ENCODE measurements at places on chromosomes 3 and 15.

DNA sequence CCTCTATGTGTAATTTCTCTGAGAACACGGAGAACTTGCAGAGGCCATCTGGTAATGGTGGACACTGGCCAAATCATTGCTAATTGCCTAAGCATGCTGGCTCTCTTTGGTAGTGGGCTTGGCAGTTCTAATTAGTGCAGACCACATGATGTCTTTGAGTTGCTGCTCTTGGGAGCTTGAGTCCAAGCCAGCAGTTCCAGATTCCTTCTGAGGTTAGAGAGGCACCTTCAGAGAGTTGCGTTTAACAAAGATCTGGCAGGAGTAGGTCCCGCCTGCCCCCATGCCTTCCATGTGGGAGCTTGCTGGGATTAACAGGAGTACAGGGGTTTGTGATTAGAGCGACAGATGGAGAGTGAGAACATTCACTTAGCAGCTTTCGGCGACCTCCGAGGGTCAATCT, 449.0 kb upstream of the LMCD1 start:
- peak; percentile 22 for DNase-seq

DNA sequence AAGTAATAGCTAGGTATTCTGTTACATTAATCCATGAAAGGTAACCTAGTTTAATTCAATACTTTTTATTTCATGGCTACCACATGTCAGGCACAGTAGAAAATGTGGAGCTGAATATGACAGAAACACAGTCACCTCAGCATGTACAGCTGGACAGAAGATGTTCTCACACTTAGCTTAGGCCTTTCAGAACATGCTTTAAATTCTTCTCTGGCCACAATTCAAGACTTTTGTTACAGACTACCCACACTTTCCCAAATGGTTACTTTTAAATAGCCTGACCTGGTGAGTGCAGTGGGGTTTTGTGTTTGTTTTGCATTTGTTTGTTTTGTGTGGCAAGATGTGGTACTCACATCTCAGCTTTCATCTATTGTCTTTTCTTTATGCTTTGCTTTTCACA, 1079.5 kb downstream of the IGSF11 start:
- no peak for DNase-seq

GRCh38 chr3:117483839-117484238, 774.3 kb downstream of the TUSC7 start:
- DNase-seq: no peak

DNA sequence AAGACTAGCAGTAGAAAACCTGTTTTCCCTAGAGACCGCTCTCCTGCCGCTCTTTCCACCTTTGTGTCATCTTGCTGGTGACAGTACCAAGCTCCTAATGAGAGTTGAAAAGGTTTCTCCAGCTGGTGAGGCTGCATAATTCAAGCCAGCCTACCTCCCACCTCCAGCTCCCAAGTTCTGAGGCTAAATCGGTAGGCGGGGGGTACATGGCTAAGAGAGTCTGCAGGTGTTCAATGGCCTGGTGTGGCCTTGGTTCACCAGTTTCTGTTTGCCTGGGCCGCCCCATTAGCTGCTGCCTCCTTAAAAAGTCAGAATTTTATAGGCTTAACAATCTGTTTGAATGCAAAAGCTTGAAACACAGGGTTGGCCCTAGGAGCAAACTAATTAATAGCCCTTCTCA, 262.8 kb downstream of the SLCO3A1 start:
- DNase-seq: no peak

- no peak for DNase-seq
Observed at GRCh38 chr15:28930476-28931291, 44.9 kb downstream of the APBA2 start.

DNA sequence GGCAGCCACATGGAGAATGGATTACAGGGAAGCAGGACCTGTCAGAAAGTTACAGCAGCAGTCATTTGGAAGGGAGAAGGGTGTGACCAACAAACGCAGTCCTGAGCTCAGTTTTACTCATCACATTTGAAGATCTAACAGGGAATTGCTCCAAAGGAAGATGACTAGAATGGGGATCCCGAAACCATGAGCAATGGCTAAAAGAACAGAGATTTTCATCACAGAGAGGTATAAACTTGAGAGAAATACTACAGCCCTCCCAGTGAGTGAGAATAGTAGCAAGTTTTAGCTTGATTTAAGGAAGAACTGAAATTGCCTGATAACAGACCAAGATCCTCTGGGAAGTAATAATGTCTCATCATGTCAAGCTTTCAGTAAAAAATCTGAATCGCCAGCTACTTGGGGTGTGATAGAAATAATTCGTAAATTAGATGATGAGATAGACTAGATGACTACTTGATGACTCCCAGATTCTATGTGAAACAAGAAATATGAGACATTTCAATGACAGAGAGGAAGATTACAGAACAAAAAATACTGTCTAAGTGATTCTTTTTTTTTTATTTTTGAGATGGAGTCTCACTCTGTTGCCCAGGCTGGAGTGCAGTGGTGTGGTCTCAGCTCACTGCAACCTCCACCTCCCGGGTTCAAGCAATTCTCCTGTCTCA, 16.9 kb downstream of the CD47 start:
- DNase-seq: no peak

- peak; percentile 82 for DNase-seq
Observed at GRCh38 chr3:190862209-190863118, at the start of gene GMNC. Gene GMNC (minus strand): TSS chr3:190862694. CDS start chr3:190862615, 79 bp downstream.

DNA sequence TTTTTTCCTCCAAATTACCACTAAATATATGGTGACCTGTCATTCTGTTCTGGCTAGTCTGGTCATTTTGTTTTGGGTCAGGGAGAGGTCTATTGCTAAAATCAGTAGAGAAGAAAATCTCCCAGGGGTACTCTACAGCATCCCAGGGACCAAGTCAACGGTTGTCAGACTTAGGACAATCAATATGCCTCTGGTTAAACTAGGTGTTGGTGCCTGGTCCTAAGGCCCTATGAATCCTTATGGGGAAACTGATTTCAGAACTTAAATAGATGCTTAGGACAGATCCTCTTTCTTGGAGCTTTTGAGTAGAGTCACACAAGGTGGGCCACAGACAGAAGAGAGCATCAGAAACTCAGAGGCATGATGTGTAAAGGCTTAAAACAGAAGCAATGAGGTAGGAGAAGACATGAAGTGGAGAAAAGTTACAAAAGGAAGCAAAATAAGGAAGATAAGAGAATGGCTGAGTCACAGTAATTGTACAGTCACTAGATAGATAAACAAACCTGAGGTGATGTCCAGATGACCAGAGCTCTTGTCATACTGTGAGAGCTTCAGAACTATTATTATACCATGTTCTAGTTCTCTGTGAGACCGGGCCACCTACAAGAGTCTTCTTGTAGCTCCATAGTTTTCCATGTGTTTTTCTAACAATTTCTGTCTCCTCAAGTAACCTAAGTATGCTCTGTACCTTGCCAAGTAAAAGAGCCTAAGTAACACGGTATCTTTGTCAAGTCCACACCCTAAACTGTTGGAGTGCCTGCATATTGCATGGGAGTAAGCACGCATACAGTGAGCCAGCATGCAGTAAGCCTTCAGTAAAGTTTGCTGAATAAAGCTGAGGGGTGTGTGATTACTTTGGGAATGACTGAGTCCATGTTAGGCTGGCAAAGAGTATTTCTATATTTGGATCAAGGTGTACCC, 44.6 kb upstream of the LEKR1 start:
- peak; percentile 19 for DNase-seq

GRCh38 chr3:184145111-184145524, 10.0 kb downstream of the EIF2B5 start:
- DNase-seq: peak; percentile 69

GRCh38 chr15:50229336-50229735, 36.2 kb downstream of the HDC start:
- no peak for DNase-seq

DNA sequence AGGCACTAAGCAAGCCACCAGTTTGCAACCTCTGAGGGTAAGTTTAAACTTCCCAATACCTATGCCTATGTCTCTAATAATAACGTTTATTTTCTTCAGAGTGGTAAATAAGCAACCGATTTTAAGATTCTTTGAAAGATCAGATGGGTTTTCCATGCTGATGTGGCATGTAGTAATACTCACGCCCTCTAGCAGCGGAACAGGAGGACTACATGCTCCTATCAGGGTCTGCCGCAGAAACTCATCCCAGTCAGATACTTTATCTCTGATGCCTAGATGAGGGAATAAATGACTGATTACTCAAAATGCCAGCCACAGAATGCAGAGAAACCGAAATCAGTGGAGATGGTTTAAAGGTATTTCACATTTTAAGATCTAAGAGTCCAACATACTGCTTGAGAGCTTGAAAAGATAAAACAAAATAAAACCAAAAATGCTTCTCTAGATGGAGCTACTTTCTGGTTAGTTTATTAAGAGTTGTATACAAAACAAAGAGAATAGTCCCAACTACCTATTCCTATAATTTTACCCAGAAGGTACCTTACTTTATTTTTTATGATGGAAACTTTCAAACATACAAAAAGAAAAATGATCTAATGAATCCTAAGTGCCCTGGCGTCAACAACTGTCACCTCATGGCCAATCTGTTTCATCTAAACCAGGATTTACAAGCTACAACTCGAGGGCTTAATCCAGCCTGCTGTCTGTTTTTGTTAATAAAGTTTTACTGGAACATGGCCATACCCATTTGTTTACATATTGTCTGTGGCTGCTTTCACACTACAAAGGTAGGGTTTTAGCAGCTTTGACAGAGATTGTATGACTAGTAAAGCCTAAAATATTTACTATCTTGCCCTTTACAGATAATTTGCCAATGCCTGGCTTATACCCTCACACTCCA, 37.5 kb upstream of the STIMATE start:
- DNase-seq: peak; percentile 36

GRCh38 chr15:79222808-79223207, 59.7 kb upstream of the ANKRD34C start:
- DNase-seq: no peak

- no peak for DNase-seq
Observed at GRCh38 chr15:86295511-86295910, 215.8 kb downstream of the AGBL1 start.

DNA sequence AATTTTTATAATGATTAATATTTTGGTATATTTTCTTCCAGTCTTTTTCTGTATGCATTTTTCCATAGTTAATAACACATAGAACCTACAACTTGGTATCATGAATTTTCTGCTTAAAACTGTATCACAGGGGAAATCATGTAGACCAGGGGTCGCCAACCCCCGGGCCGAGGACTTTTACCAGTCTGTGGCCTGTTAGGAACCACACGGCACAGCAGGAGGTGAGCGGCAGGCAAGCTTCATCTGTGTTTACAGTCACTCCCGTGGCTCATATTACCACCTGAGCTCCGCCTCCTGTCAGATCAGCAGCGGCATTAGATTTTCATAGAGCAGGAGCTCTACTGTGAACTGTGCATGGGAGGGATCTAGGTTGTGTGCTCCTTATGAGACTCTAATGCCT, 54.7 kb downstream of the RPL22L1 start:
- DNase-seq: peak; percentile 29

GRCh38 chr3:171965067-171965712, 74.2 kb upstream of the FNDC3B start:
- DNase-seq: no peak

DNA sequence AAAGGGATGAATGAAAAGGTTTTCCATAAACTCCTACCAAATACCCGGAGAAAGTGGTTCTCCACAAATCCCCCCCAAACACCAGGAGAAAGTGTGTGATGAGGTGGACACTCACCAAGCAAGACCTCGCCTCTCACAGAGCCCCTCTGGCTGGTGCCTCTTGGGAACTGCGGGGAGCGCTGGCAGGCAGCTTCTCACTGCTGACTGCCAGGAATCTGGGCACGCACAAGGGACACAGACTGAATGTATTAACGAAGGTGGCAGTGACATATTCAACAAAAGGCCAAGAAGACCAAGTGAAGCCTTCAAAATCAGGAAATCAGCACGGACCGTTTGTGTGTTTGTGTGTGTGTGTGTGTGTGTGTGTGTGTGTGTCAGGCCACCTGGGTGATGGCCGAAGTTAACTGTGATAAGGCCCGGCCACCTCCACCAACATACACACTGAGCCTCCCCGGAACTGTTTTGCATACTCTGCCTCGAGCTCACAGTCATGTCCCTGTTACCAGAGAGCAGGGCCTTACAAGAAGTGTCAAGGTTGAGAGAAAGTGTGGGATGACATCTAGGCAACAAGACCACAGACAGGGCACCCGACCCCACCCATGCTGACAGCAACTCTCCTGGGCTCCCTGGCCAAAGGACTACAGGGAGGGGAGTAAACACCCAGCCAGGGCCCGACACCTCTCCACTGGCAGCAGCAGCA, 18.0 kb downstream of the ATP10A start:
- DNase-seq: no peak

DNA sequence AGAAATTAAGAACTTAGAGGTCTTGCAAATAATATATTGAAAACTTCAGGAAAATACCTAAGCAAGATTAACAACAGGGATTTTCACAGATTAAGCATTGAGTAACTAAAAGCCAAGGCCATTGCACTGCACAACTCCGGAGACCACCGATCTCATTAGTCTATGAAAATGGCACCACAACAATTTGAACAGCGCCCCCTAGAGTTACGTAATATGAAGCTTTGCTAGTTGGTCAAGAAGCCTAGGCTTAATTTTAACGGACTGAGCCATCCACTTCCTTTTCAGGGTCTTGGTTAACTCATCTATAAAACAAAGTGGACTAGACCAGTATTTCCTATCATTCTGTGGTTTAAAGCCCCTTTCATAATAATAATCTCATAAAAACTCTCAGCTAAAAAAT, 24.8 kb downstream of the TMEM212 start:
- DNase-seq: no peak

DNA sequence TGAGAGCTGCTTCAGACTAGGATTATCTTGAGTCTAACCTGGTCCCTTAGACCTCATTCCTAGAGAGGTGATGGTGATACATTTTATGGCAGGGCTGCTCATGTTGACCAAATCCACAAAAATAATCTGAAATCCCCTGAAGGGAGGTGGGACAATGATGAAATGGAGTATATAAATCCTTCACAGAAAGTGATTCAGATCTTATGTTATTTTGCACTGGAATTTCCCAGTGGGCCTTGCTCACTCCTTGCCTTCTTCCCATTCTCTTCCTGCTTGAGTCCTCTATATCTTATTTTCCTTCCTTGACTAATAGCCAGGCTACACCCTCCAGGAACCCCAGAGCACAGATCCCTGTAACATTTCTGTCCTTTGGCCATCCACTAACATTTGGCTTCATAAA, 10.4 kb upstream of the TMEM202 start:
- DNase-seq: no peak

GRCh38 chr15:52258461-52258860, 37.1 kb downstream of the MYO5C start:
- no peak for DNase-seq

GRCh38 chr15:23564821-23565394, 566 bp upstream of the MKRN3 start:
- no peak for DNase-seq

- no peak for DNase-seq
Observed at GRCh38 chr15:101469520-101470288, 19.8 kb downstream of the PCSK6 start.

DNA sequence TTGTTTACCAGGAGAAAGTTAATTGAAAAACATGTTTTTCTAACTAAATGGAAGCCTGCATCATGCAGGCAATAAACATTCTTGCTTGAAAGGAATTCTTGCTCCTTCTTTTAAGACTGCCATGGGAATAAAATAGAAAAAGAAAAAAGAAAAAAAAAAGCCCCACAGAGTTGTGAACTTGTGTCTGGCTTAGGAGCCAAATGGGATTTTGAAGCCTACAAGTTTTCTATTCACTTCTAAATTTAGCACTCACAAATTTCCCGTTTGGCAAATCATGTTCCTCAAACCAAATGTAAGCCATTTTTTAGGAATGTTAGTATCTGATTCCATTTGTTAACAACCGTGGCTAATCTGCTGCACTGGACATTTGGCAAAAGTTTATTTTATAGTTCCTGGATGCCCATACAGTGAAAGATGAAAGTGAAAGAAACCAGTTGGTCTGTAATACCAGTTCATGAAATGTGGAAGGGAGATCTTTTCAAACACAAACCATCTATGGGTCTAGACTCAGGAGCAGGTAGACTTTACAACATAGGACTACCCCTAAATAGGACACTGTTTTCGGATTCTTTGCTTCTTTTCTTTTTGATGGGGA, 133.8 kb upstream of the GMNC start:
- DNase-seq: no peak
